ENCODE measurements at places on chromosomes 3 and 15. TPM values are rescaled to one million over a fixed set of nuclear protein-coding genes. Genes with fewer than 3 reads are reported as not detected.
A peak's percentile ranks its signal among the peaks of the same experiment; 100 is the strongest.

DNA sequence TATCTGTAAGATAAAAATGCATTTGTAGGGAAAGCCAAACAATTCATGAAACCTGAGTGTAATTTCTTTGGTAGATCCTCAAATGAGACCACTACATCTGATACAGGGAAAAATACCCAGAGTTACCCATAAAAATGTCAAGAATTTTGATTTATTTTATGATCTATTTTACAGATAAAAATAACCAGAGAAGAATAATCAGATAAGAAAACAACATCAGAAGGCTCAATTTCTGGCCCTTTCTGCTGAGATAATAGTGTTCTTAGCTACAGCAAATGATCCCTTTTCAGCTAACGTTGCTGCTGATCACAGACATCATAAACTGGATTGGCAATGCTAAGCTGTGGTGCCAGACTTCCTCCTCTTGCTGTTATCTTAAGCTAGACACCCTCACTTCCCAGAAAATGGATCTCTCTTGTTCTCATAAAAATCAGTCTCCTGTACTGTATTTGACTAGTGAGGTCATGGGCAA lies 21.3 kb upstream of the TMEM108 start:
- H3K27me3 ChIP-seq: no peaks in the 10 kb centered on the region
- no peak overlapping the region for H3K4me3 ChIP-seq
- no peak overlapping the region for H3K27ac ChIP-seq
- no peak for DNase-seq
- H3K36me3 ChIP-seq: no peaks in the 10 kb centered on the region

DNA sequence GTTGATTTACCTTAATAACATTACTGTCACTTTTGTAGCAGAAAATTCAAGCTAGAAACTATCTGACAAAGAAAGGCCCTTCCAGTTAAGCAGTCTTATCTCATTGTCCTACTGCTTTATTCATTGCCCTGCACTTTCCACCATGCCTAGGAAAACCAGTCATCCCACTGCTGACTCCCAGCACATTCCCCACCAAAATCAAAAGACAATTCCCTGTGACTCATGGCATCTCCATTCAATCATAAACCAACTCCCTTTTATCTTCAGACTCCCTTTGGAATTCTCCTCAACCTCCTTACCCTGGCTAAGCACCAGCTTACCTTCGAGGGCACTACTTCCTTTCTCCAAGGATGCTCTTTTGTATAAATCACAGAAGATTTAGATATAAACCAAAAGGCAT lies 184.3 kb downstream of the PLCH1 start:
- no peaks in the 10 kb centered on the region for H3K36me3 ChIP-seq
- H3K4me1 ChIP-seq: no peaks in the 10 kb centered on the region
- no peak for DNase-seq

GRCh38 chr15:94844538-94845389 lies 613.4 kb downstream of the MCTP2 start:
- no peak overlapping the region for H3K27ac ChIP-seq
- H3K36me3 ChIP-seq: no peaks in the 10 kb centered on the region
- no peak for DNase-seq
- H3K4me1 ChIP-seq: no peaks in the 10 kb centered on the region

- H3K27me3 ChIP-seq: no peaks in the 10 kb centered on the region
- no peaks in the 10 kb centered on the region for H3K4me1 ChIP-seq
- H3K27ac ChIP-seq: no peak overlapping the region
- no peak overlapping the region for H3K4me3 ChIP-seq
- H3K36me3 ChIP-seq: no peaks in the 10 kb centered on the region
- DNase-seq: no peak
These were observed 374.7 kb upstream of the RARB start for GRCh38 chr3:25053360-25053759.

- no peaks in the 10 kb centered on the region for H3K27me3 ChIP-seq
- H3K4me1 ChIP-seq: peaks cover 31% of the 10 kb centered on the region
These were observed 405 bp downstream of the NPRL2 start for GRCh38 chr3:50350213-50350526.

GRCh38 chr3:127711021-127711695 lies 38.4 kb downstream of the ABTB1 start:
- H3K4me3 ChIP-seq: no peak overlapping the region
- H3K4me1 ChIP-seq: no peaks in the 10 kb centered on the region

- no peak for DNase-seq
- no peak overlapping the region for H3K27ac ChIP-seq
- H3K4me1 ChIP-seq: peaks cover 13% of the 10 kb centered on the region
- H3K4me3 ChIP-seq: no peak overlapping the region
- peaks cover 3% of the 10 kb centered on the region for H3K27me3 ChIP-seq
These were observed 68.0 kb downstream of the SLTM start for GRCh38 chr15:58865425-58865880.

- H3K27ac ChIP-seq: no peak overlapping the region
- H3K36me3 ChIP-seq: no peaks in the 10 kb centered on the region
- H3K4me1 ChIP-seq: peaks cover 62% of the 10 kb centered on the region
- H3K4me3 ChIP-seq: peak overlapping the region; percentile 48
These were observed 3.4 kb downstream of the RNU6-1 start for GRCh38 chr15:67836477-67836876.

DNA sequence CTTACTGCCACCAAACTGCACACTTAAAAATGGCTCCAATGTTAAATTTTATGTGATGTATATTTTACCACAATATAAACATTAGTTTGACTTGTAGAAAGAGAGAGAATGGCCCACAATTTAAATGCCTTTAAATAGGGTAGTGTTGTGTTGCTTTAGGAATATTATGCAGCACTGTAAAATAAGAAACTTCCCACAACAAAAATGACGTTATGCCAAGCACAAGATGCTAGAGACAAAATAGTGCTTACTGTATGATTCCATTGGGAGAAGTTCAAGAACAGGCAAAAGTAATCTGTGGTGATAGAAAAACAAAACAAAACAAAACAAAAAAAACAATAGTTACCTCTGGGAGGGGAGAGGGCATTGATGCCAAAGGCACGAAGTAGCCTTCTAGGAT lies 91.3 kb downstream of the MEGF11 start:
- H3K36me3 ChIP-seq: no peaks in the 10 kb centered on the region
- no peak overlapping the region for H3K27ac ChIP-seq
- no peak for DNase-seq
- H3K4me1 ChIP-seq: peaks cover 3% of the 10 kb centered on the region
- no peak overlapping the region for H3K4me3 ChIP-seq

DNA sequence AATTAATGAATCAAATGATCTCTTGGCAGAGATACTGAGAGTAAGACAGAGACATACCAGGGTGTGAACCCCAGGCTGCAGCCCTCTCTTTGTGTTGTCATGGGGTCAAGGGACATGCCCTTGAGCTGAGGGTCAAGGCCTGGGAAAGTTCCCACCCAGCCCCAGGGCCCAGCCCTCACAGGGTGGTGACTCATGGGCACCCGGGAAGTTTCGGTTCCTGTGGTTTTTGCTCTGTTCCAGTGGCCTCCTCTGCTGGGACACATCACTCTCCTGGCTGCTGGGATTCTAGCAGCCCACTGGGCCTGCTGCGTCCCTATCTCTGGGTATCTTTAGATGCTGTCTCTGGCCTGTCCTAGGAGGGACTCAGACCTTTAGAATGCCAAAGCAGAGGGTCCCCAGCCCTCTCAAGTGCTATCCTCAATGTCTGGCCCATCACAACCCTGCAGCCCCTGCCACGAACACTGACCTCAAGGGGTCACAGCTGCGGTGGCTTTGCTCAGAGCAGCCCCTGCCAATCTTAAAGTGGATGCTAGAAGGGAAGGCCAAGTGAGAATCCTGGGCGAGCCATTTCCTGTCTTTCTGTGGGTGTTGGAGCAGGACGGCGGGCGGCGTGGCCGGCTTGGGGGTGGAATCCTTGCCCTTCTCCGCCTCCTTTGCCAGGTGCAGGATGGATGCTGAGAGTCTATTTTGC lies 148.4 kb upstream of the TLE3 start:
- peaks cover 64% of the 10 kb centered on the region for H3K4me1 ChIP-seq

- no peaks in the 10 kb centered on the region for H3K36me3 ChIP-seq
- no peaks in the 10 kb centered on the region for H3K27me3 ChIP-seq
- no peak for DNase-seq
These were observed 654.6 kb upstream of the CADM2 start for GRCh38 chr3:84304214-84304613.

Gene CCR2
- total RNA-seq: 0.34 TPM

Gene ARPIN
- not detected for total RNA-seq

Gene BOC
- 0.12 TPM for total RNA-seq

Gene CCDC9B
- total RNA-seq: 2.8 TPM
